ENCODE measurements at places on chromosomes 3 and 15.

- no peak overlapping the region for H3K27ac ChIP-seq
- no peak for ATAC-seq
These were observed 266.1 kb downstream of the ADAMTSL3 start for GRCh38 chr15:83919978-83920510.

- no peaks in the 10 kb centered on the region for H3K4me1 ChIP-seq
- H3K36me3 ChIP-seq = peaks cover 4% of the 10 kb centered on the region
- H3K27me3 ChIP-seq = no peaks in the 10 kb centered on the region
These were observed 15.9 kb downstream of the LMCD1 start for GRCh38 chr3:8517487-8517886.

DNA sequence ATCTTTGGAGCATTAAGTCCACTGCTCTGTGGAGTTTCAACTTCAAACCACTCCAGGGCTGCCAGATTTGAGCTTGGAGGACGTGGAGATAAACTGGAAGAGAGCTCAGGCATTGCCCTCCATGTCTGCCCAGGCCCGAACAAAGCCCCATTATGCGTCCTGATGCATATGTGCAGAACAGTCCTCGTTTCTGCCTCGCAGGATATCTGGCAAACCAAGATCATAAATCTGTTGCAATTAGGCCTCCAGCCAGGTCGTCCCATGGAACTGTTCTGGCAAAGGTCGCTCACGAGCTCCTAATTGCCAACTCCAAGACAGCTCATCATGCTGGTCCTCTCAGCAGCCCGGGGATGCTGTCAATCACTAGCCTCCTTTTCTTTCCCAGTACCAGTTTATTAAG, 91.2 kb downstream of the SEMA5B start:
- no peak overlapping the region for H3K4me3 ChIP-seq
- H3K27ac ChIP-seq = no peak overlapping the region
- no peak for ATAC-seq
- H3K36me3 ChIP-seq = no peaks in the 10 kb centered on the region
- H3K27me3 ChIP-seq = no peaks in the 10 kb centered on the region

- H3K4me1 ChIP-seq = no peaks in the 10 kb centered on the region
- no peak overlapping the region for H3K27ac ChIP-seq
- peaks cover 5% of the 10 kb centered on the region for H3K27me3 ChIP-seq
- ATAC-seq = no peak
- no peak overlapping the region for H3K4me3 ChIP-seq
These were observed 17.0 kb upstream of the HES1 start for GRCh38 chr3:194118920-194119319.

DNA sequence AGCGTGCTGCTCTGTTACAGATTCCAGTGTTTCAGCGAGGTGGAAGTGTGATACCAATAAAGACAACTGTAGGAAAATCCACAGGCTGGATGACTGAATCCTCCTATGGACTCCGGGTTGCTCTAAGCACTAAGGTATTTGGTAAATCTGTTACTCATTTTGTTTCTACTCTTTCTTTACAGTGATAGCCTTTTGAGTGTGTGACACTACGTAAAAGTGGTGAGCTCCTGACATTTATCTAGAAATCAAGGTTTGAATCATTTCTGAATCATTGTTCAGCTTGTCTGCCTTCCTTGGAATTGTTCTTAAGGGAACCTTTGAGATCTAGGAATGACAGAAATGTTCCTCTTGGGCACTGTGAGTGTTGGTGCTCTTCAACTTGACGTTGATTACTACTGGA, 11.2 kb upstream of the CAPN3 start:
- no peak for ATAC-seq
- H3K4me1 ChIP-seq = no peaks in the 10 kb centered on the region
- peaks cover 99% of the 10 kb centered on the region for H3K36me3 ChIP-seq
- no peak overlapping the region for H3K27ac ChIP-seq
- no peaks in the 10 kb centered on the region for H3K27me3 ChIP-seq

GRCh38 chr3:38001456-38002081, 11.0 kb downstream of the VILL start:
- no peaks in the 10 kb centered on the region for H3K4me1 ChIP-seq
- H3K27ac ChIP-seq = no peak overlapping the region
- no peaks in the 10 kb centered on the region for H3K27me3 ChIP-seq
- H3K36me3 ChIP-seq = peaks cover 29% of the 10 kb centered on the region
- ATAC-seq = no peak
